ENCODE measurements at places on chromosomes 11 and 22. TPM values are rescaled to one million over a fixed set of nuclear protein-coding genes. Genes with fewer than 3 reads are reported as not detected.

MMP7 gene
- not detected for total RNA-seq

SCO2 gene
- 4.2 TPM for total RNA-seq

RAB3IL1 gene
- total RNA-seq: 16.0 TPM

TRIM48 gene
- total RNA-seq: not detected

CHRM1 gene
- total RNA-seq: not detected

ANKRD49 gene
- 10.2 TPM for total RNA-seq

KIAA1671 gene
- total RNA-seq: 5.6 TPM

ACR gene
- total RNA-seq: 0.19 TPM

GDPD5 gene
- 5.6 TPM for total RNA-seq

FGF3 gene
- total RNA-seq: not detected

PATE2 gene
- 0.44 TPM for total RNA-seq

LRRC74B gene
- not detected for total RNA-seq

PHETA2 gene
- 28.6 TPM for total RNA-seq

MMP1 gene
- 14.8 TPM for total RNA-seq

NPAS4 gene
- total RNA-seq: not detected

SOX10 gene
- total RNA-seq: not detected

IGLL1 gene
- total RNA-seq: not detected

MIEF1 gene
- 19.0 TPM for total RNA-seq

OSM gene
- total RNA-seq: not detected

LSP1 gene
- 277 TPM for total RNA-seq

B4GALNT4 gene
- total RNA-seq: 8.8 TPM

ART5 gene
- total RNA-seq: 0.25 TPM

CASP5 gene
- total RNA-seq: not detected

MS4A6A gene
- total RNA-seq: not detected

CD248 gene
- 278 TPM for total RNA-seq

PGM2L1 gene
- 1.5 TPM for total RNA-seq

KRTAP5-2 gene
- total RNA-seq: not detected

TMEM45B gene
- not detected for total RNA-seq

SLC1A2 gene
- 1.7 TPM for total RNA-seq

CRYBA4 gene
- total RNA-seq: not detected

SLC22A6 gene
- total RNA-seq: not detected

MS4A12 gene
- not detected for total RNA-seq

FAM180B gene
- not detected for total RNA-seq

SLC6A5 gene
- not detected for total RNA-seq

RIMBP3C gene
- total RNA-seq: 0.68 TPM

CRYBB3 gene
- not detected for total RNA-seq

MUC2 gene
- not detected for total RNA-seq

HTR3A gene
- total RNA-seq: not detected

TREH gene
- total RNA-seq: not detected

RRAS2 gene
- 103 TPM for total RNA-seq

PRG3 gene
- not detected for total RNA-seq

CARD16 gene
- 6.5 TPM for total RNA-seq

OR6T1 gene
- not detected for total RNA-seq

CYTH4 gene
- not detected for total RNA-seq

KDM4E gene
- total RNA-seq: not detected

MUC6 gene
- not detected for total RNA-seq

NLRX1 gene
- total RNA-seq: 17.7 TPM

UBQLNL gene
- total RNA-seq: not detected

MMP13 gene
- not detected for total RNA-seq

Measured in cardiac ventricle fibroblast (primary cell).